CMK (cell line): ENCODE measurements at places on chromosomes 3 and 15.
A peak's percentile ranks its signal among the peaks of the same experiment; 100 is the strongest.

DNA sequence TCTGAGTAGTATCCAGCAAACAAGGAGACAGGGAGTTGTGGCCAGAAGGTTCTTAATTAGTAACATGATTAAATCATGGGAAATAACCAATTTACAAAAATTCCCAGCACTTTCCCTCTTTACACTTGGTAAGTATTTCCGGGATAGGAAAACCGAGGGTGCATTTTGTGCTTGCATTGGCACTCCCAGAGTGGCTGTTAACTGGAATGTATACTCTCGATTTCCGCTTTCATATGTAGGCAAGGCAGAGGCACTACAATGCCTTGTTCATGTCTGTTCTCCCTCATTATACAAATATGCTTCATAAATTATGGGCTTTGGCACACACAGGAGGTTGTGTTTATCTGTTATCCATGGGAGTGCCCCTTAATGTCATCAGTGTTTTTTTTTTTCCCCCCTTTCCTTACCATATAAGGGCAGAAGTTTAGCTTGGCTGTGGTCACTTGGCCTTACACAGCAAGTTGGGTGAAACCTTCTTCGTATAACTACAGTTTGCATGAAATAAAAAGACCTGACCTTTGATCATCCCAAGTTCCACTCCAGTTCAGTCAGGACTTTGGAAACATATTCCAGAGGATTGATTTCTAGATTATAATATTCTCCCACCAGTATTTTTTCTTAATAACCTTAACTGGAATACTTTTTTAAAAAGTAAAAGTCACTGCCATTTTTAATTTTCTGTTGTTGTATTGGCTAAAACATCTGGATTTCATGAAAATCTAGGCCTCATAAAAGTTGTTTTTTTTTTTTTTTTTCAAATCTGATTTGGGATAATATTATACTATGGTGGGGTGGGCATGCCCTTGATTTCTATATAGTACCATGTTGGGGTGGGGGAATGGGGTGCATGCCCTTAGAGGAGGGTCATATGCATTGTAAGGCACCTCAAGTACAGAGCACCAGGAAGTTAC lies 8.9 kb downstream of the TPM1 start:
- DNase-seq: no peak

- DNase-seq: no peak
These were observed 223.9 kb upstream of the NR2F2 start for GRCh38 chr15:96106628-96107027.

DNA sequence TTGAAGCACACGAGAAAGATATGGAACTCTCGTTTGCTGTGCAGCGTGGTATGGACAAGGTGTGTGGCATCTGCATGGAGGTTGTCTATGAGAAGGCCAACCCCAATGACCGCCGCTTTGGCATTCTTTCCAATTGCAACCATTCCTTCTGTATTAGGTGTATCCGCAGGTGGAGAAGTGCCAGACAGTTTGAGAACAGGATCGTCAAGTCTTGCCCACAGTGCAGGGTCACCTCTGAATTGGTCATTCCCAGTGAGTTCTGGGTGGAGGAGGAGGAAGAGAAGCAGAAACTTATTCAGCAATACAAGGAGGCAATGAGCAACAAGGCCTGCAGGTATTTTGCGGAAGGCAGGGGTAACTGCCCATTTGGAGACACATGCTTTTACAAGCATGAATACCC lies 1.2 kb downstream of the MKRN3 start:
- DNase-seq: no peak

DNA sequence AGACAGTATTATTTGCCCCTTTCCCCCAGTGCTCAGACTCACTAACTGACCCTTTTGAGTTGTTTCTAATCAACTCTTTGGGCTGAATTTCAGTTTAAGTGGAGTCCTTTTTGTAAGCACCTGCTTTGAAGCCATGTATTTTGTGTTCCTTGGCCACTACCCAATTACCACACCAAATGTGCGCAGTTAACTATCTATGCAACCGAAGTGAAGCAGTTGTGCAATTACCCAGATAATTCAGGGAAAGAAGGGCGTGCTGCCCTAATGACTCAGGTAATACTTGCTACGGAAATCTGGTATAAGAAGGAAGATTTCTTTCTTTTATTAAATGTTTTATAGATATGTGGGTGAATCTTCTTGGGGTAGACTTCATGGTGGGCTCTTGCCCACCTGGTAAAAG lies 371.9 kb upstream of the TBL1XR1 start:
- DNase-seq: no peak

DNA sequence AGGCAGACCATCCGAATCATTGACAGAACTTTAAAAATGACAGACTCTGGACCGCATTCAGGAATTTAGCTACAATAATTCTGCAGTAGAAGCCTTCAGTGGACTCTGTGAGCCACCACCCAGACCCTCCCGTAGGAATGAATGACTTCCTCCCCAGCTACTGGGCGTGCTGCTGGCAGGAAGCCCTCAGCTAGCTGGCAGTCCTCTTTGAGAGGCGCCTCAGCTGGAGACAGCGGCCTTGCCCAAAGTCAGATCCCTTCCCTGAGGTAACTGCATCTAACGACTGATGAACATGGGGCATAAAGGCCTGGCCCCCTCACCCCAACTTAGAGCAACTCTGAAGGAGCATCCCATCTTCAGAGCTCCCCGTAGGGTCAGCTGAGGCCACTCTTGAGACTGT lies 25.8 kb downstream of the CRABP1 start:
- DNase-seq: no peak

- peak; percentile 15 for DNase-seq
These were observed 621 bp downstream of the ANXA2 start for GRCh38 chr15:60396958-60397771.

- DNase-seq: no peak
These were observed 4.4 kb upstream of the VHL start for GRCh38 chr3:10137178-10137577.

- DNase-seq: no peak
These were observed 71.7 kb upstream of the SNRK start for GRCh38 chr3:43214616-43215015.

- no peak for DNase-seq
These were observed 315.2 kb upstream of the ROBO2 start for GRCh38 chr3:76724706-76725105.

- DNase-seq: no peak
These were observed 215.0 kb upstream of the THBS1 start for GRCh38 chr15:39365873-39366272.

DNA sequence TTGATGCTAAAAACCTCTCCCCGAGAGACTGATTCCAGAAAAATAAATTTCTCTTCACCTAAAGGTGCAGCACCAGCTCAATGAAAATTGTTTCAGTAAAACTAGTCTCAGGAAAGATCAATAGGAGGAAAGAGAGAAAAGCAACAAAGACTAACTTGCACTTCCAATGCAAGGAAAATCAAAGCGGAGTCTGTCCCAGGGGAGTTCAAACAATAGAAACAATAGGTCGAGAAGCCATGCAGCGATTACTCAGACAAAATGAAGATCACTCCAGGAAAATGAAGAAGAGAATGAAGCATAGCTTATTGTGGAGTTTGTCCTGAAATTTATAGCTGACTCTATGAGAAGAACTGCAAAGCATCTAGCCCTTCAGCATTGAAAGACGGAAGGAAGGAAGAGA lies 105.1 kb upstream of the FRMD4B start:
- DNase-seq: no peak

DNA sequence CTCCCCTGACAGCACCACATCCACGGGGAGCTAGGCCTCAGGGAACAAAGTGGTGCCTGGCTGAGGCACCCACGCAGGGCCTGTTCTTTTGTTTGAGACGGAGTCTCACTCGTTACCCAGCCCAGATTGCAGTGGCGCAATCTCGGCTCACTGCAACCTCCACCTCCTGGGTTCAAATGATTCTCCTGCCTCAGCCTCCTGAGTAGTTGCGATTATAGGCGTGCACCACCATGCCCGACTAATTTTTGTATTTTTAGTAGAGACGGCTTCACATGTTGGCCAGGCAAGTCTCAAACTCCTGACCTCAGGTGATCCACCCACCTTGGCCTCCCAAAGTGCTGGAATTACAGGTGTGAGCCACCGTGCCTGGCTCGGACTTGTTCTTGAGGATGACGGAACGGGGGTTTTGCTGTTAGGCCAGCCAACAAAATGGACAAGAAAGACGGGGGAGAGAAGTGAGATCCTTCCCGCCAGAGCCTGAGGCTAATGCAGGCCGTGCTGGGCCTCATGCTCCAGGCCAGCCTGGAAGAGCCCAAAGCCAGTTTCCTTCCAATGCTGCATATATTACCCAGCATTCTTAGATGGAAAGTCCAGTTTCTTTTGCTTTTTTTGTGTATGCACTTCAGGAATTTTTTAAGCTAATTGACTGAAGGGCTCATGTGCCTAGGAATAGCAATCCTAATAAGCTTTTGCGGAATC lies 28.1 kb upstream of the FURIN start:
- DNase-seq: no peak

DNA sequence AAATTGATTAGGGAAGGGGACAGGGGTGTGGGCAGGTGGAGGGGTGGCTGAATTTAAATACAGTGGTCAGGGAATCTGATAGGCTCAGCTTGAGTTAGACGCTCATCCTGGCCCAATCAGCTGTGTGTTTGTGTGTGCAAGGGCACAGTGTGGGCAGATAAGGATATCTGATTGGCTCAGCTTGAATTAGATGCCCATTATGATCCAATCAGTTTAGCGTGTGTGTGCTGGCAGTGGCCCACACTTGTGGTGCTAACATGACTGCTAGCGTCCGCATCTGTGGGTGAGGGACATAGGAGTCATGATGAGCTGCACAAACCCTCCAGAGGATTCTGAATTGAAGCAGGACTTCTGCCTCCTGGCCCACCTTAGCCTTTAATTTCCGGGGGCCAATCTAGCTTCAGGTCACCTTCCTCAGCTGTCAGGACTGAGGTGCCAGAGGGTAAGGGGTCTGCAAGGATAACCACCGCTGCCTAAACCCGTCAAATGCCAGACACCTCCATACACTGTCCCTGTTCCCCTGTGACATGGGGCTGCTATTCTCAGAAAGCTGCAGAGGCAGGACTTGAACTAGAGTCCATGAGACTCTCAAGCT lies 97.3 kb downstream of the CORO2B start:
- no peak for DNase-seq

DNA sequence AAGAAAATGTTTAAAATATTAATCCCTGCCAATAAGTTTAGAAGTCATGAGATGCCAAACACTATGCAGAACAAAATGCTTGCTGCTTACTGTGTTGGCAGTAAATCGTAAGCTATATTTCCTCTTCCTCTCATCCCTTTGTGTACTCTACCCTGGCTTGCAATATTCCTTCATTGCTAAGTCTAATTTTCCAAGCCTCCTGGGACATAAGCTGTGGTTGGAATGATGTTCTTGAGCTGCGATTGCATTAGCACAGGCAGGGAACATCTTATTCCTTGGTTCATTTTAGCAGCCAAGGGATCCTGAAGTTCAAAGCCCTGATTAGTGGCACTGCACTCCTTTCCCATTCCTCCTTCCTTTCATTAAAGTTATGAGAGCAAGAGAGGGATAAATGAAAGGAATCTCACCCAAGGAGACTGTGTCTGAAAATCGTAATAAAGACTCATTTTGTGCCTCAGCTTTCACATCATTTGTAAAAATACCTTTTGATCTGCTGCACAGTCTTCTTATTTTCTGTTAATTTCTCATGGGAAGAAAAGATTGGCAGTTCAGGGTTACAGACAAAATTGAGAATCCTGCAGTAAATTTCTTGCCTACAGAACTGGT lies 535.2 kb downstream of the OCA2 start:
- no peak for DNase-seq

DNA sequence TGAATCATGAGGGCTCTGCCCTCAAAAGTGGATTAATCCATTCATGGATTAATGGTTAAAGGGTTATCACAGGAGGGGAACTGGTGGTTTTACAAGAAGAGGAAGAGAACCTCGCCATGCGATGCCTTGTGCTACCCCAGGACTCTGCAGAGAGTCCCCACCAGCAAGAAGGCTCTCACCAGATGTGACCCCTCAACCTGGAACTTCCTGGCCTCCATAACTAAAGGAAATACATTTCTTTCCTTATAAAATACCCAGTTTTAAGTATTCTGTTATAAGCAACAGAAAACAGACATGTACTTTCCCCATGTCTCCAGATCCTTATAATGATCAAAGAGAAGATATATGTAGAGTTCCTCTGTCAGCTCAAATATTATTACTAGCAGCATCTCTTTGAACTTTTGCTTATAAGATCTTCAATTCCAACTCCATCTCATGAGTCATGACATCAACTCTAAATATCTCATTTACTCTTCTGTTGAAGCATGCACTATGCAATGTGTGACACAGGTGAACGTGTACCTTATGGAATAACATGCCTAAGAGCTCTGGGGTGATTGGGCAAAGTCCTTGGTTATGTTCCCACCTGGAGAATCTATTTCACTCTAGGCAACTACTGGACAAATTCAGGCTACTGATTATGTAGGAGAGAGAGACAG lies 37.5 kb upstream of the ZBTB38 start:
- DNase-seq: no peak

DNA sequence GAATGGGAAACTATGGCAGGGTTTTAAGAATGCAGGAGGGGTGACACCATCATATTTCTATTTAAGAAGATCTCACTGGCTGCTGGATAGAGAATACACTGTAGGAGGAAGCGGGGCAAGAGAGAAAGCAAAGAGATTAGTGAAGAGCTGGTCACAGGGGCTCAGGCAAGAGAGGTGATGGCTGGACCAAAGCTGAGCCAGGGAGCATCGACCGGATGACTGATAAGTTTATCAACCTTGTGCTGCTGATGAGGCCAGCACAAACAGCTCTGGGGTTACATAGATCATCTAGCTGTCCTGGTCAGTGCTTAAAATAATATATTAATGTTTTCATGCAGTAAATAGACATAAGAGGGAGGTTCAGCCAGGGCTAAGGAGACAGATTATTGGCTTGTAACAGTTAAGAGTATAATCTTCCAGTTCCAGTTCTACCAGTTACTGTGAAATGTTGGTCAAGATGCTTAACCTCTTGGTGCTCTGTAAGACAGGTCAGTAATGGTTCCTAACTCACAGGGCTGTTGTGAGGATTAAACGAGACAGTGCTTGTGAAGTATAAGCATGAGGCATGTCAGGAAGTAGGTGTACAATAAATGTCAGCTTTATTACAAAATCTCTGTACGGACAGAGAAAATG lies 201.0 kb upstream of the FEZF2 start:
- no peak for DNase-seq

GRCh38 chr15:99481951-99482230 lies 83.9 kb upstream of the MEF2A start:
- no peak for DNase-seq

DNA sequence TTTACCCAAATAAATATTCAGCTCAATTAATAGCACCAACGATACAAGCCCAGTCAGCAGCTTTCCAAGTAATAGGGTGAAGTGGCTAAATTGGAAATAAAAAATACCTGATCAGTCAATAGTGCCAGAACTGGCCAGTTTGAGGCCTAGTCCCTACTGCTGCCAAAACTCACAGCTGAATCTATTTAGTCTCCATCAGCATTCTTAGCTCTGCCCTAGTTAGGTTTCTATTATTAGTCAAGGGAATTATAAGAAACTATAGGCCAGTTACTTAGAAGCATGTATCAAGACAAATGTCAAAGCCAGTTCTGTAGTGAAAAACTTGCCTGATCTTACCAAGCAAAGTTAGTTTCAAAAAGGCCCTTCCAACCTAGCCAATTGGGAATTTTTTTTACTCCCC lies 146.2 kb upstream of the ZBTB20 start:
- no peak for DNase-seq

- DNase-seq: no peak
These were observed 78.8 kb downstream of the IL5RA start for GRCh38 chr3:3031326-3031725.

- no peak for DNase-seq
These were observed 55.1 kb downstream of the MBNL1 start for GRCh38 chr3:152323834-152324233.
